HT-29 (cell line): ENCODE measurements at places on chromosomes 3 and 15. TPM values are rescaled to one million over a fixed set of nuclear protein-coding genes. Genes with fewer than 3 reads are reported as not detected.

Gene TMEM40
- total RNA-seq: not detected in 2 replicates

Gene UTS2B
- total RNA-seq: 0.08 and 0.64 TPM in 2 replicates

Gene BOC
- not detected in 2 replicates for total RNA-seq

DNA sequence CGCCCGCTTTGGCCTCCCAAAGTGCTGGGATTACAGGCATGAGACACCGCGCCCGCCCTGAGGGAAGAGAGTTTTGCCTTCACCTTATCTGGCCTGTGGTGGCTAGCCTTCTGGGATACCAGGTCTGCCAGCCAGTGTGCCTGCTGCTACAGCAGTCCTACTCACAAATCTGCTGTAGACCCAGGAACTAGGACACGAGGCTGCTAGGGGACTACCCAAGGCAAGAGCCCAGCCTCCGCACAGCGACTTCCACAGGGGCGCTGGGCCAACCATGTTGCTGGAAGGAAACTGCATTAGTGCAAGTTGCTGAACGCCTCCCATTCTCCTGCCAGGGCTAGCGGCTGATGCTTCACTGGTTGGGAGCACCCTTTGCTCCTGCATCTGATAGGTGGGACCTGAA lies 53.7 kb downstream of the DHX30 start:
- no peak for DNase-seq
